ENCODE measurements at places on chromosomes 12 and 14. TPM values are rescaled to one million over a fixed set of nuclear protein-coding genes. Genes with fewer than 3 reads are reported as not detected.
A peak's percentile ranks its signal among the peaks of the same experiment; 100 is the strongest.

DNA sequence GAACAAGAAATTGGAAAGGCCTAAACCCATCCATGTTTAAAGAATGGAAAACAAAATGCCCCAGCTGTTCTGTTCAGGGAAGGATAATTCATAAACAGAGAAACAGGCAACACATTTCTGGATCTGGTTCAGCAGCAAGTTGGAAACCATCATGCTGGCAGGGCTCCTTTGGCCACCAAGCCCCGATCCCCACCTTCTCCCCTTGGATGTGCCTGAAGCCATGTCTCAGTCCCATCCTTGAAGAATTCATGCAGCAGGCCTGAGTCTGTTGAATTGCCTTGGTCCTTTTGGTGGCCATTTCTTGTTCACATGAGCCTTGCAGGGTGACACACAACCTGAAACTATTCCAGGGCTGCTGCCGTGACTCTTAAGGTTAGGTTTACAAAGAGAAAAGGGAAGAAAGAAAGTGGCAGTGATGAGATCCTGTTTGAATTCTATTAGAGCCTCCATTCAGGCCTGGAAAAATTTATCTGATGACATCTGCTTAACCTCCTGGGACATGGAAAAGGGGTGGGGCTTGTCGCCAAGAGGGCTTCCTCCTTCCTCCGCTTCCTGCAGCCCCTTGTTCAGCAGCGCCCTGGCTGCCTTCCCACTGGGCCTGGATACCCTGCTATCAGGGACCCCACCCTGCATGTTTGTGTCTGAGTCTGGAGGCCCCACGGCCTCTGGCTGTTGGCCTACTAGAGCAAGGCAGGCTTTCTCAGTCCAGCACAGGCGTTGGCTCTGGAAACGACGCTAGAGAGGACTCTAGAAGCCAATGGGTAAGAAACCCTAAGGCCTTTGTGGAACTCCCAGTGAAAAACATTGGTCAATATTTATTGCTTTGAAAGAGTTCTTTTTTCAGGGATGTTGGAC, 341.9 kb downstream of the C12orf75 start:
- H3K27ac ChIP-seq: peak overlapping the region; percentile 73
- DNase-seq: no peak
- no peak overlapping the region for H3K4me3 ChIP-seq
- no peaks in the 10 kb centered on the region for H3K27me3 ChIP-seq

- peaks cover 17% of the 10 kb centered on the region for H3K4me1 ChIP-seq
- no peaks in the 10 kb centered on the region for H3K27me3 ChIP-seq
- H3K27ac ChIP-seq: peak overlapping the region; percentile 52
- H3K36me3 ChIP-seq: peaks cover 47% of the 10 kb centered on the region
- no peak overlapping the region for H3K4me3 ChIP-seq
Measured at GRCh38 chr12:122984612-122985337, 4.3 kb downstream of the ARL6IP4 start.

DNA sequence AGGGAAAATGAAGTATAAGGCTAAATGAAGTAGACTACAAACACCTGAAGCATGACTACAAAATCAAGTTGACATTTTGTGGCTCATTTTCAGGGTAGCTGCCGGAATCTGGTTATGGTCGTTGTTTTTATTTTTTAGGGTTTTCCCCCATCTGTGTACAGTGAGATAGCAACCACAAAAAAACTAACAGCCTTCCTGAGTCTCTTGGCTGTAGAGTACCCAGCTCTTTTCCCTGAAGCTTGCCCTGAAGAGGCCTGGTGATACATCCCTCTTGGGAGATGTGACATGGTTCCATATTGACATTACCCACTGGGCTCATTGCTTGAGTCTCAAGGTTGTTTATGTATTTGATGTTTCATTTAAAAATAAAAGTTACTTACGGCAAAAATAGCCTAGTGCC, 424.0 kb downstream of the ZFP36L1 start:
- peaks cover 9% of the 10 kb centered on the region for H3K4me1 ChIP-seq
- no peak overlapping the region for H3K4me3 ChIP-seq
- no peaks in the 10 kb centered on the region for H3K27me3 ChIP-seq
- no peaks in the 10 kb centered on the region for H3K36me3 ChIP-seq
- DNase-seq: no peak
- H3K27ac ChIP-seq: peak overlapping the region; percentile 71

DNA sequence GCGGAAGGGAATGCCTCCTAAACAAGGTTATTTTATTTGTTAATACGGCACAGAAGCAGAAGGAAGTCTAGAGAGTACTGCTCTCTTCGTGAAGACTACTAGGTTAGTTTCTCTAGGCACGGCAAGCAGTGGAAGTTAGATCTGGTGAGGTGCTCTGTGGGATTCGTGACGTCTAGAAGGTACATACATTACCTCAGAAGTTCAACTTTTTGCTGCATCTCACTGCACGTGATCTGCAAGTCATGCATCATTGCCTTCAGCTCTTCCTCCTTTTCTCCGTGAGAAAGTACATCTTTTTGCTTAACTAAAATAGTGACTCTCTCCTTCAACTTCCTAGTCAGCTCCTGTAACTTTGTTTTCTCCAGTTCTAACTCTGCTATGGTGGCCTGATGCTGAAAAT, 74.7 kb downstream of the NIN start:
- H3K36me3 ChIP-seq: peaks cover 47% of the 10 kb centered on the region
- DNase-seq: peak; percentile 65
- no peak overlapping the region for H3K4me3 ChIP-seq
- H3K27me3 ChIP-seq: no peaks in the 10 kb centered on the region
- peak overlapping the region; percentile 46 for H3K27ac ChIP-seq

DNA sequence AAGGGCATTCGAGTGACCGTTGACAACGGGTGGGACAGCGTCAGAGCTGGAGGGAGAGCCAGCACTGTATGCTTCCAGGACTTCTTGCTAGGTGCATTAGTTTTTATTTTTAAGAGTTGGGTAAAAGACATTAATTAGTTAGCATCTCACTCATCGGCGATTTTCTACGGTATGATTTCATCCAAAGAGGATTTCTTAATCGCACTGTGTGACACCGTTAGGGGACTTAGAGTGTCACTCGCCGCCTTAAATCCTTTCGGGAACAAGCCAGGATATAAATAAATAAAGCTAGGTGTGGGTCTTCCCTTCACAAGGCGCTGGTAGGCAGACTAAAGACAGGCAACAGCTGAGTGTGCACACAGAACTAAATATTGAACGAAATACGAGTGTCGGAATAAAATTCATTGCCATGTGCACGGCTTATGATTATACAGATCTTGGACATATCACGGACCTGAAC, 869 bp upstream of the NOVA1 start:
- no peak for DNase-seq
- peak overlapping the region; percentile 68 for H3K27ac ChIP-seq
- H3K4me1 ChIP-seq: no peaks in the 10 kb centered on the region

GRCh38 chr12:114673169-114673833, 10.7 kb downstream of the TBX3 start:
- DNase-seq: peak; percentile 43
- H3K27ac ChIP-seq: peak overlapping the region; percentile 2

GRCh38 chr14:88765130-88765529, 27.6 kb downstream of the EML5 start:
- no peak overlapping the region for H3K27ac ChIP-seq
- no peaks in the 10 kb centered on the region for H3K4me1 ChIP-seq
- no peaks in the 10 kb centered on the region for H3K27me3 ChIP-seq
- no peaks in the 10 kb centered on the region for H3K36me3 ChIP-seq
- no peak overlapping the region for H3K4me3 ChIP-seq

DNA sequence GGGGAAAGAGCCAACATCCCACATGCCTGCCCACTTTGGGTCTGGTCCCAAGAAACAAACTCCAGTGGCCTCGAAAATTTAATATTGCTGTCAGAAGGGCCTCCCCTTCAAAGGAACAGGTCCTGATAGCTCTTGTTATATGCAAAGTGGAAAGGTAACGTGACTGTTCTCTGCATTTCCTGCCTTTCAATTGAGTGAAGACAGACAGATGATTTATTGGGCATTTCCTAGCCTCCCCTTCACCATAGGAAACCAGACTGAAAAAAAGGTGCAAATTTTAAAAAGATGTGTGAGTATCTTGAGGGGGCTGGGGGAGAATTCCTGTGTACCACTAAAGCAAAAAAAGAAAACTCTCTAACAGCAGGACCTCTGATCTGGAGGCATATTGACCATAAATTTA, 235.2 kb downstream of the ZFP36L1 start:
- H3K4me1 ChIP-seq: no peaks in the 10 kb centered on the region
- H3K36me3 ChIP-seq: no peaks in the 10 kb centered on the region
- H3K27me3 ChIP-seq: no peaks in the 10 kb centered on the region
- no peak overlapping the region for H3K4me3 ChIP-seq

- H3K36me3 ChIP-seq: no peaks in the 10 kb centered on the region
- H3K4me1 ChIP-seq: peaks cover 25% of the 10 kb centered on the region
- no peak overlapping the region for H3K4me3 ChIP-seq
Measured at GRCh38 chr14:54631016-54631415, 64.1 kb downstream of the SAMD4A start.

The TMTC2 gene
- 19.8 TPM for total RNA-seq

The DNAJC22 gene
- 5.0 TPM for total RNA-seq

The PGF gene
- total RNA-seq: 28.1 TPM

The MYF5 gene
- total RNA-seq: not detected

The TBX5 gene
- total RNA-seq: not detected
